Stimulated activated CD4-positive, alpha-beta T cell treated with anti-CD3 and anti-CD28 coated beads, TNF-alpha, amount 100 ng/mL, for 4 hours (primary cell): ENCODE measurements at places on chromosomes 2 and 18.

- DNase-seq, result no peak
Observed at GRCh38 chr2:88199912-88200682, 30.0 kb downstream of the THNSL2 start.

GRCh38 chr2:239436669-239437335 lies 36.0 kb upstream of the HDAC4 start:
- DNase-seq, result no peak

GRCh38 chr2:207254591-207255464 lies 89.1 kb upstream of the KLF7 start:
- DNase-seq, result no peak

GRCh38 chr2:206164261-206164862 lies 4.7 kb downstream of the EEF1B2 start:
- peak; percentile 7 for DNase-seq

DNA sequence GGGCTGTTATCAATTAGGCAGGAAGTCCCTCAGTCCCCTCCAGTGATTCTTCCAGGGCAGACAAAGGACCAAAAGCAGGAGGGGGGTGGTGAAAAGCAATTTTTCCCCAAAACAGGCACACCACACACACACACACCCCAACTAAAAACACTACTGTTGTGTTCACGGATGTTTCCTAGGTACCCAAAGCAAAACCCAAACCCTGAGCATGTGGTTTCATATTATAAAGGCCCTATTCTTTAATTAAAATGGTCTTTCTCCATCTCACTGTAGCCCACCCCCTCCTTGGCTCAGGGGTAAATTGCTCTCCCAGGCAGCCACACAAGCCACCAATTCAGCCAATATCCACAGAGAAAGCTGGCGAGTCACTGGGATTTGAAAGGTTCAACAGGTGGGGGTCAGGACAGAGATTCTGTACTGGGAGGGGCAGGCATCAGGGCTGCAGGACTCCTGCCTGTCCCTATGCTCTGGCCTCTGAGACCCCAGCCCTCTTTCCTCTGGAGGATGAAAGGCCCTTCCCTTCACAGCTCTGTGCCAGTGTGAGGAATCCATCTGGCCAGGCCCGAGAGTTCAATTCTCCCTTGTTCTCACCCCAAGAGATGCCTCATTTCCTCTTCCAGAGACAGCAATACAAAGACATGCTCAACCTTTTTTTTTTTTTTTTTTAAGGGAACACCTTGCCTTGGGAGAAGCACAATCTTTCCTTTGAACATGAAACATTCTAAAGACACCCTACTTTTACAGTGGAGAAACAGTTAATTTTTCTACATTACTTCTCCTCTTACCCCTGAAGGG lies 43.6 kb downstream of the SPRED2 start:
- no peak for DNase-seq

DNA sequence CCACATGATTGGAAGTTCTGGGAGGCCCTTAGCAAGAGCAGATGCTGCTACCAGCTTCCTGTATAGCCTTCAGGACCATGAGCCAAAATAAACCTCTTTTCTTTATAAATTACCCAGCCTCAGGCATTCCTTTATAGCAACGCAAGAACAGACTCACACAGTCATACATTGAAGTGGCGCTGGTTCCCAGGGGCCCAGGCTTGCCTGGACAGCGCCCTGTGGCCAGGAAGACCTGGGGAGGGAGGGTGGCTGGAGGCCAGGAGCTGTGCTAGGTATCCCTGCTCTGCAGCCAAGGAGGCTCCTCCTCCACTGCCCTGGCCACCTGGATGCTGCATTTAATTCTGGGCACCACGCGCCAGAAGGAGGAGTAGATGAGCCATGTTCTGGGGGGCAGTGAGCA lies 98.1 kb downstream of the AGAP1 start:
- DNase-seq, result no peak

DNA sequence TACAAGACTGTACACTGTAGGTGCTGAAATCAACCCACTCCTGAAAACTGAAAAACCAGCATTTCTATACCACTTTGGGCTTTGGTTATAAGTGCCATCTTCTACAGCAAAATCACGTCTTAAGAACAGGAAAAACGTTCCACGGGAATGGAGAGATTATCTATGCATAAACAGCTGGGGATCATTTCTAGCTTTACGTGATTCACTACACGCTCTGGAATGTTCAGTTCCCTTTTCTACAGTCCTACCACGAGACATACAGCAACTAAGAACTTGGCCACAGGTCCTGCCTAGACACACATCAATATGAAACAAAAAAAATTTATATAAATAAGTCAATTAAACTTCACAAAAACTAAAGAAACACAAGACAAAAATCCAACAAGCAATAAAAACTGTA lies 3.6 kb downstream of the CXCR4 start:
- no peak for DNase-seq

DNA sequence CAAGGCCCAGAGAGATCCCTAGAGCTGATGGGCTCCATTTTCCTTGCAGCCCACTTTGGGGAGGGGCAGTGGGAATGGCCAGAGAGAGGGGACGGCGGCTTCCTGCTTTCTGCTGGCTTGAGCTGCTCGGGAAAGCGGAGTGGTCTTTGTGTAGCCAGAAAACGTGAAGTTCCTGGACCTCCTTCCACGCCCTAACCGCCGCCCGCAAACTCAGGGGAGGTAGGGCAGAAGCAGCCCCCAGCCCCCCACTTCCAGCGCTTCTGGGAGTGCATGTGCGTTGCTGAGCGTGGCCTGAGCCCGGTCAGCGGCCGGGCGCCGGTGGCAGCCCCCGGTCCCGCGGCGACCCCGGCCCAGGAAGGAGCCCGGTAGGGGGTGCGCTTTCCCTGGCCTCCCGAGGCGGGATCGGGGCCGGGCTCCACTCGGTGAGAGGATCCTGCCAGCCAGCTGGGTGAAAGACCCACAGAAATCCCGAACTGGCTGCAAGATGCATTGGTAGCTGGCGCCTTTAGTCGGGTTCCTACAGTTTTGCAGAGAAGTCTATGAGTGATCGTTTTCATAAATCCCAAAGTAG lies 25.3 kb upstream of the BOD1L2 start:
- no peak for DNase-seq

GRCh38 chr2:209389171-209389618 lies 34.7 kb upstream of the MAP2 start:
- DNase-seq, result no peak

- DNase-seq, result no peak
Observed at GRCh38 chr2:214492152-214492551, 81.3 kb downstream of the VWC2L start.

- DNase-seq, result no peak
Observed at GRCh38 chr18:60358516-60358915, 14.1 kb downstream of the MC4R start.

- no peak for DNase-seq
Observed at GRCh38 chr2:64586883-64587481, 62.9 kb downstream of the AFTPH start.
